Activated CD4-positive, alpha-beta T cell treated with anti-CD3 and anti-CD28 coated beads, Interleukin-2, amount 50 U/mL, for 1 hour (primary cell): ENCODE measurements at places on chromosomes 7 and 10.

DNA sequence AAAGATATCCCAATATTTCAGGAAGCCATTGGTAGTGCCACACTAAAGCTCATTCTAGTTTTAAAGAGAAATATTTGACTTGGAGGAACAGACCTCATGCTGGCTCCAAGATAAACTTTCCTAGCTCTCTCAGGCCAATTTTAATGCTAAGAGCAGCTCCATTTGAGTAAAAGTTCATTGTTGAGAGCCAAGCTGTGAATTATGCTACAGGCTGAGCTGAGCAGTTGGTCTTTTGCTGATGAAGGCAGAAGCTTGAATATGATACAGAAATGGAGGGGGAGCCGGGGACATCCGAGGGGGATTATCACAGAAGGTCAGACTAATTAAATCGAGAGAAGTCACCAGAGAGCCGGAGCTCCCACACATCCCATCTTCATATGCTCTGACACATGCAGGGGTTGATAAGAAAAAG lies 175.7 kb upstream of the AUTS2 start:
- DNase-seq = no peak

DNA sequence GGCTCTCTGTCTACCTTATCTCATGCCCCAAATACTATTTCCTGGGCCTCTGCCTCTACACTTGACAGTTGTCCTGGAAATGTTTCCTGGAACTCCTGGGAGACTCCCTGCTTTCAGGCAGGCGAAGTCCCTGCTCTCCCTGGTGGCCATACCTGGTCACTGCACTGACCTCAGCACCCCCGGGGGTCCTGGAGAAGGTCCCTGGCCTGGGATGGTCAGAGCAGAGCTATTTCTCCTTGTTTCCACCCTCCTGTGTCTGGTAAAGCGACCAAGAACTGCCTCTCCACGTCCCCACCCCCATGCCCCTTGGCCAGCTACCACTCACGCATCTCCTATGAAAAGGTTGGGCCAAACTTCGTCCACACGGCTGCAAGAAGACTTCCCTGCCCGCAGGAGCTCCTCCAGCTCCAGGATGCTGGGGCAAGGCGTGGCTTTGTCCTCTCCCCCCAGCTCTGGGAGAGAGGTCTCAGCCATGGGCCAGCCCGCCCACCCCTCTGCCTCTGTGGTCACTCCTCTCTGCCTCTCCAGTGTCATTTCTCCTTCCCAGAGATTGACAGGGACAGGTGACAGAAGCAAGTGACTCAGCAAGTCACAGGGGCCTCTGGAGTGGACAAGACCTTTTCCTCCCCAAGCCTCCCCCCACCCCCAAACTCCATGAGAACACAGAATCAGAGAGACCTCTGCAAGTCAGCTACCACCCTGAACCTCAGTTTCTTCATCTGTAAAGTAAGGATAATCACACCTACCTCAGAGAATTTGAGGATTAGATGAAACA lies 2.6 kb upstream of the SAMD8 start:
- no peak for DNase-seq

- no peak for DNase-seq
These were observed 204.9 kb downstream of the CCDC3 start for GRCh38 chr10:12796401-12797160.

DNA sequence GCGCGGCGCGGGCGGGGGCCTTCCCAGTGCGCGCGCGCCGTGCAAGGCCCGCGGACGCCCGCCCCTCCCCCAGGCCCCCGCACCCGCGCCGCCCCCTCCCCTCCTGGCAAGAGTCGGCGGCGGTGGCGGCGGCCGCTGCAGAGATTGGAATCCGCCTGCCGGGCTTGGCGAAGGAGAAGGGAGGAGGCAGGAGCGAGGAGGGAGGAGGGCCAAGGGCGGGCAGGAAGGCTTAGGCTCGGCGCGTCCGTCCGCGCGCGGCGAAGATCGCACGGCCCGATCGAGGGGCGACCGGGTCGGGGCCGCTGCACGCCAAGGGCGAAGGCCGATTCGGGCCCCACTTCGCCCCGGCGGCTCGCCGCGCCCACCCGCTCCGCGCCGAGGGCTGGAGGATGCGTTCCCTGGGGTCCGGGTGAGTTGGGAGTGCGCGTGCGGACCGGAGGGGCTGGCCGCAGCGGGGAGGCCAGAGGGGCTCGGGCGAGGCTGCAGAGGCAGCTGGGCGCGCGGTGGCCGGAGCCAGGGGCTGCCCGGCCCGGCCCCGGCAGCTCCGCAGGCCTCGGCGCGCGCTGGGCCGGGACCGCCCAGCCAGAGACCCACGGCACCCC lies at the start of gene BMPR1A:
Gene BMPR1A, plus strand, starts transcription at position 109 of the 602 bp plus-strand sequence. CDS start 119,400 bp downstream, outside the sequence.
- DNase-seq = no peak

DNA sequence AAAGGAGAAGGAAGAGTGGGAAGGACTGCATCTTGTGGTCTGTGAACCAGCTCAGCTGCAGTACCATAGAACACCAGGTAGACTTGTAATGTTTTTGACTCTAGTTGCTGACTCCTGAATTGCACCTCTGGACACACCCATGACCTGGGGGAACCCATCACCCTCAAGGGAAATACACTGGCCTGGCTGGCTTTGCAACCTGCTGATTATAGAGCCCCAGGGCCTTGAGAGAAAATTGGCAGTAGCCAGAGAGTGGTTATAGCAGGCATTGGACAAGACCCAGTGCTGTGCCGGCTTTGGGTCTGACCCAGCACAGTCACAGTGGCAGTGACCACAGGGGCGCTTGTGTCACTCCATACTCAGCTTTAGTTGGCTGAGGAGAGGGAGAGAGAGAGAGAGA lies 902.3 kb downstream of the GRID1 start:
- DNase-seq = no peak

DNA sequence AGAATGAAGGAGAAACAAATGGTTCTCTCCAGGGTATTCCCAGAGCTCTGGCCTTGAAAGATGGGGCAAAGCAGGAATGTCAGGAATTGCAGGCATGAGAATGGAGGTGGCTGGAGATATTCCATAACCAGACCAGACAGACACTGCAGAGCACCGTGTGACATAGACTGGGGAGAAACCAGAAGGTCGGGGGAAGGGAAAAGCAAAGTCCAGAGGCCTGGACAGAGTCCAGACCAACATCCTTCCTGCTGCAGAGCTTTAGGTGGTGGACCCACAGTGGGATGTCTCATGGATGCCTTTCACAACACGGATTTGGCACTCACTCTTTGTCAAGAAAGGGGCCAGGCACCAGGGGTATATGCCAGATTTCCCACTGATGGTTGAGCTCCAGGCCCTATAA lies 177.2 kb upstream of the INHBA start:
- no peak for DNase-seq

DNA sequence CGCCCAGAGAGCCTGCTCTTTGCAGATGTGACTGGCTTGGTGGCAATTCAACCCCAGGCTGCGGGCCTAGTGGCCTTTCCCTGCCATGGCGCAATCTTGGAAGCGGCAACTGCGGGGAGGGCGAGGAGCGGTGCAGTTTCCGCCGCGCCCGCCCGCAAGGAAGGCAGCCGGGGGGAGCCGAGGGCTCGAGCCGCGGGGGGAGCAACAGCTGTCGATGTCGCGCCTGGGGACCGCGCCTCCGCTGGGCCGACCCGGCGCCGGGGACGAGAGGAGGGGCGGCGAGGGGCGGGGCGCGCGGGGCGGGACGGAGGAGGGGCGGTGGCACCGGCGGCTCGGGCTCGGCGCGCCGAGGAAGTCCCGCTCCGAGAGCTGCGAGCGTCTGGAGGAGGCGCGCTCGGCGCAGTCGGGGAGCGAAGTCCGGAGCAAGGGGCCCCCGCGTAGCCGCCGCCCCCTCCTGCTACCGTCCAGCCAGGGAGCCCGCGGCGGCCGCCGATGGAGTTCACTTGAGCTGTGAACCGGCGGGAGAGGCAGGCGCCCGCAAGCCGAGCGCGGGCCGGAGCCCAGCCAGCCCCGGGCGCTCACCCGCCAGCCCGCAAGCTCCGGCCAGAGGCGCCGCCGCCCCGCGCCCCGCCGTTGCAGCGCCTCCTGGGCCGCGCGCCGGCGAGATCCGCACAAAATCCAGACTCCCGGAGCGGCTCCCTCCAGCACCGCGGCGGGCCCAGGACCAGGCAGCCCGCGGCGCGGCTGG lies 438.1 kb upstream of the GALNT17 start:
- peak; percentile 54 for DNase-seq

GRCh38 chr7:60017-60675 lies 132.2 kb upstream of the FAM20C start:
- DNase-seq = no peak

DNA sequence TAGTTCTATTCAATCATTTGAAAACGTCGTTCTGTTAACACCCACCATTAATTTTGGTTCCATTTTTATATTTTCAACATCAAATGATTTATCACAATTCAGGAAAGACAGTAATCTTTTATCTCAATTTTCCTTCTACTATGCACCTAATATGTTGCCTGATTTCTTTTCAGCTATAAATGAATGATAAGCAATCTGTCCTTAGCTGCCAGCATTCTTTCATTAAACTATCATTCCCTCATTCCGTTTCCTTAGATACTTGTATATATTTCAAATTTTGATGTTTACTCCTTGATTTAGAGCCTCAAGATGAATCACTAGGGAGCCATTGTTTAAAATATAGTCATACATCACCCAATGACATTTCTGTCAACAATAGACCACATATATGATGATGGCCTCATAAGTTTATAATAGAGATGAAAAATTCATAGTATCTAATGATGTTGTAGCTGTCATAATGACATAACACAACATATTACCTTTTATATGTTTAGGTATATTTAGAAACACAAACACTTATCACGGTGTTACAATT lies 661.7 kb downstream of the IPMK start:
- no peak for DNase-seq
